ENCODE measurements at places on chromosomes 4 and X.

DNA sequence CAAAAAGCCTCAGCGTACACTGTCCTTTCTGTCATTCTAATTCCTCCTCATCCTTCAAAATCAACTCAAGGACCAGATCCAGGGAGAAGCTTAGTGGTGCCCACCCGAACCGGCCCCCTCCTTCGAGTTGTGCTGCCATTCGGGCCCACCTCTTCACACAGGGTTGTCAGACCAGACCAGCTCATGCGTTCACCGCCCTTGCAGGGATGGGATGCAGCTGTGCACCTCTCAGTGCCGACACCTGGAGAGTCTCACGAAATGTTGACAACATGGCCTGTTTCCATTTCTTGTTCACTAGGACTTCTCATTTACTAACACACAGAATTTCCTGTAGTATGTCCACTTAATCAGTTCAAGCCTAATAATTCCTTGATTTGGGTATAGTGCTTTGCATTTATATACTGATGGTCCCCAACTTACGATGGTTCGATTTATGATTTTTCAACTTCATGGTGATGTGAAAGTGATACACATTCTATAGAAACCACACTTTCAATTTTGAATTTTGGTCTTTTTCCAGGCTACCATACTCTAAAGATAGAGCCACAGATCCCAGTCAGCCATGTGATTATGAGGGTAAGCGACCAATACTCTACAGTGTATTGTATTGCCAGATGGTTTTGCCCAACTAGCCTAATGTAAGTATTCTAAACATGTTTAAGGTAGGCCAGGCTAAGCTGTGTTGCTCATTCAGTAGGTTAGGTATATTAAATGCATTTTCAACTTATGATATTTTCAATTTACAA is 23.3 kb downstream of the PKD2 start:
- no peak for DNase-seq

DNA sequence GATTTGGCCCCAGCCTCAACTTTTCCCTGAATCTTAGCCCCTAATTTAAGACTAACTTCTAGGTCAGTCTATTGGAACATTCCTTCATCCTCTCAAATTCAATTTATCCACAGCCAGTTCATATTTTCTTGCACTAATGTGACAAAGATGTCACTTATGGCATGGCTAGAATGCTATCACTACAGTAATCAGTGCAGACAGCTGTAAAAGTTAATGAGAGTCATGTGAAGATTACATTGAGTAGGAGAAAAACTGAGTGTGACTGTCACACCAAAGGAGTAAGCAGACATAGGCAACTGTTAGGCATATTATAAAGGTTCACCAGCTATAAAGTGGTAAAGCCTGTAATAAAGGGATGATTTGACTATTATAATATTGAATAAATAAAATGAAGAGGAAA is 42.6 kb downstream of the GABRG1 start:
- no peak for DNase-seq

- DNase-seq, result no peak
Measured at GRCh38 chrX:8036914-8037313, 109.7 kb upstream of the PNPLA4 start.

- no peak for DNase-seq
Measured at GRCh38 chr4:100842856-100843255, 325.0 kb upstream of the EMCN start.

DNA sequence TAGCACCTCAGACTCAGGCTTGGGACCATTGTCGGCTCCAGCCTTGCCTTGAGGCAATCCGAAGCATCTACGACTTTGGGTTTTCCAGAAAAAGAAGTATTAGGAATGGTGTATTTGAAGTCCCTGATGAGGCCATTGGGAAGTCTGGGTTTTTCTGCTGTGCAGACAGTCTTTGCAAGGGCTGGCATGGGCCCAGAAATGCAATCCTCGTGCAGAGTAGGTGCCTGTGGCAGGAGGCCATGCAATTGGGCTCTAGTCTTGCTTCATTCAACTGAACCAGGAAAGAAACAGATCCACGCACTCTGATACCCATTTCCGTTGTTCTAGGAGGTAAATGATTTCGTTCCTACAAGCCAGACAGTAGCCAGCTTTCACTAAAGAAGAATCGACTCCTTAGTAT is 12.4 kb downstream of the ZFP92 start:
- DNase-seq, result no peak

DNA sequence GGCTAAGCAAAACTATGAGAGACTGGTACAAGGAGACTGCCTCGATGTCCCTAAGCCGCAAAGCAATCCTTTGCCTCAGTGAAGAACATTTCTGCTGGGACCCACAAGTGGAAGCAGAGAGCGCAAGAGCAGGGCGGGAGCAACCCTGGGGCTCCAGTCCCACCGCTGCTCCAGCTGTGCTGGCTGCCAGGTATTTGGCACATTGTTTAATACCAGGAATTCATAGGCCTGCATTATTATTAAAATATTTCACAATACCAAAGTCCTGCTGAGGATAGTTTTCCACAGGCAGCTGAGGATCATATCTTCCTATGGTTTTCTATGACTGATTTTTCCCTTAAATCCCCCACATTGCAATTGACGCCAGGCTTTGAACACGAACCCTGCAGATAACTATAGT is 163.5 kb upstream of the TLL1 start:
- DNase-seq, result no peak

Data from suprapubic skin (tissue), 4 donors.